ENCODE measurements at places on chromosomes 6 and 20. TPM values are rescaled to one million over a fixed set of nuclear protein-coding genes. Genes with fewer than 3 reads are reported as not detected.

DNA sequence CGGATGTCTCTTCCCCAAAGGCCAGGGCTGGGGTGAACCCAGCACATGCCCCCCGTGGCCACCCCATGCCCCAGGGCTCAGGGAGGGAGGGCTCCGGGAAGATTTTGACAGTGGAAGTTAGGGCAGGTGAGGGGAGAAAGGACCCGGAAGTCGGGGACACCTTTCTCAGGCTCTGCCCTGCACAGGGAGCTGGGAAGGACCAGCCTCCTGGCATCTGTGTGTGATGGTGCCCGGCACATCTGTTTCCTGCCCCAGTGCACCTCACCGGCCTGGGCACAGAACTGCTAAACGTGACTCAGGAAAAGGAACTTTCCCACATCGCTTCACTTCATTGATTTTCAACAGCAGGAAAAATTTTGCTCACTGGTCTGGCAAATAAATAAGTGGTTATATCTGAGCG, 141.1 kb upstream of the AFDN start:
- DNase-seq: no peak

DNA sequence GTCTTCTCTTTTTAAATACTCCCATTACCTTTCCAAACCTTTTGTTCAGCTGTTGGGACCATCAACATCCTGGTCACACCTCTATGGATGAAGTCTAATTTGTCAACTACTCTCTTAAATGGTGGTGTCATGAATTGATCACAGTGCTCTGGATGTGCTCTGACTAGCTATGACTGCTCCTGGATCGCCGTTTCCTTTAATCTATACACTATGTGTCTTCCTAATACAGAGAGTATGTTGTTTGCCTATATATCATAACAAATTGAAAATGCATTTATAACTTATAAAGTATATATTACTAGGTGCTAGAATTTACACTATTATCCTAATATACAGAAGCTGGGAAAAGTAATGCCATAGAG, 357.5 kb downstream of the LAMA2 start:
- DNase-seq: no peak

DNA sequence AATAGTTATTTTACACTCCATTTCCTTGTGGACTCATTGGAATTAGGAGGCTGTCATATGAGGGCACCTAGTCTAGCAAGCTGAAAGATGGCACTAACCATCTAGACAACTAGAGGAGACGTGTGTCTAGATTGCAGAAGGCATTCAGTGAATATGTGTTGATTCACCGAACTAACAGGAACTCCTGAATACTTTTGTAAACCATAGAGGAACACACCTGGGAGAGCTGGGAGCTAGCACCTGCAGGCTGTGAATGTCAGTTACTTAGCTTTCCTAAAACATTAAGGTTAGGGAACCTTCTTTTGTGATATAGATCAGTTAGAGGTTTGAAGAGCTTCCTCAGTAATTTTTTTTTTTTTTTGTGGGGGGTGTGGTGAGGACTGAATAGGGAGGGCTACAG, 7.7 kb downstream of the OPN5 start:
- DNase-seq: no peak

DNA sequence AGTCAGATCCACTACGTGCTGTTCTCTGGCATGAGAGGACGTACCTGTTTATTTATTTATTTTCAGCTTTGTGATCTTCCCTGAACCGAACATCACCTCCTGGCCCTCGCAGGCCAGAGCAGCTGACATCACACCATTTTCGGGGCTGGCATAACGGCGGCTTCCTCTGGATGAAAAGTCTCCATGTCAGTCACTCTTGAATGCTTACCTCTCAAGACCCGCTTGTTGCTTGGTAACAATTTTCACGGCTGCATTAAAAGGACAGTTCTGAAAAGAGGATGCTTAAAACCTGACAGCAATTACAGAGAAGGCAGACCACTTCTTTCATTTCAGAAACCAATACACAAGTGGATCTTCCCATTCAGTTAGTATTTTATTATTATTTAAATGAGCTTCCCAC, 159.8 kb upstream of the CDH4 start:
- no peak for DNase-seq

- peak; percentile 76 for DNase-seq
Observed at GRCh38 chr6:125974214-125974866, 12.0 kb upstream of the TRMT11 start.

GRCh38 chr20:52493171-52493721, 301.7 kb upstream of the ZFP64 start:
- no peak for DNase-seq

GRCh38 chr6:64429926-64430325, 794.3 kb downstream of the PHF3 start:
- no peak for DNase-seq

DNA sequence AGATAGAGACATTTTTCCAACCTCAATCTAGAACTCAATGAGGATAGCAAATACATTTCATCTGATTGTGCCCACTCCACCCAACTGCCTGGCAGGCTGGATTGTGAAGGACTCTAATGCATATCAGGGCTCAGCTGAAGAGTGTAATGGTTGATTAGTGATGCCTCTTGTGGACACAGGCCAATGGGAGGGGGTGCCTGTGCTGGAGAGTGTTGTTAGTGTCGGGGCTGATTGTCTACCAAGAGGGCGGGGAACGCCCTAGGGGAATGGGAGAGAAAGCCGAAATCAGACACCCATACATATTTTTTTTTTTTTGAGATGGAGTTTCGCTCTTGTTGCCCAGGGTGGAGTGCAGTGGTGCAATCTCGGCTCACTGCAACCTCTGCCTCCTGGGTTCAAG, 103.7 kb upstream of the SALL4 start:
- no peak for DNase-seq

- DNase-seq: no peak
Observed at GRCh38 chr6:156013155-156013554, 557.5 kb upstream of the NOX3 start.

DNA sequence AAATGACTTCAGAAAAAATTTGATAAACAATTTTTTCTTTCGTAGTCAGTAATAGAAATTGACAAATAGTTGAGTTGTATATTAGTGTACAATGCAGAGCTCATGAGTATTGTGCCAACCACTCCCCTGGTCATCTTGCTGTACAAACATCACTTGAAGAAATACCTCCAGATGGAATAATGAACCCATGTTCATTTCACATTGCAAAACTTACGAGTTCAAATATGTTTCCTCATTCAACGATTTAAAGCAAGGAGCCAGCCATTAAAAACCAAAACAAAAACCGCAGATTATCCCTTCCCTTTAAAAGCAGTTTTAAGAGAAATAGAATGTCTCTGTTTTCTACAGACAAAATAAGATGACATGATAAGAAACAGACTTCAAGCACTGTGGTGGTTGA, 62.5 kb downstream of the RALGAPA2 start:
- no peak for DNase-seq

- peak; percentile 27 for DNase-seq
Observed at GRCh38 chr6:13478525-13478966, 8.9 kb downstream of the GFOD1 start.

DNA sequence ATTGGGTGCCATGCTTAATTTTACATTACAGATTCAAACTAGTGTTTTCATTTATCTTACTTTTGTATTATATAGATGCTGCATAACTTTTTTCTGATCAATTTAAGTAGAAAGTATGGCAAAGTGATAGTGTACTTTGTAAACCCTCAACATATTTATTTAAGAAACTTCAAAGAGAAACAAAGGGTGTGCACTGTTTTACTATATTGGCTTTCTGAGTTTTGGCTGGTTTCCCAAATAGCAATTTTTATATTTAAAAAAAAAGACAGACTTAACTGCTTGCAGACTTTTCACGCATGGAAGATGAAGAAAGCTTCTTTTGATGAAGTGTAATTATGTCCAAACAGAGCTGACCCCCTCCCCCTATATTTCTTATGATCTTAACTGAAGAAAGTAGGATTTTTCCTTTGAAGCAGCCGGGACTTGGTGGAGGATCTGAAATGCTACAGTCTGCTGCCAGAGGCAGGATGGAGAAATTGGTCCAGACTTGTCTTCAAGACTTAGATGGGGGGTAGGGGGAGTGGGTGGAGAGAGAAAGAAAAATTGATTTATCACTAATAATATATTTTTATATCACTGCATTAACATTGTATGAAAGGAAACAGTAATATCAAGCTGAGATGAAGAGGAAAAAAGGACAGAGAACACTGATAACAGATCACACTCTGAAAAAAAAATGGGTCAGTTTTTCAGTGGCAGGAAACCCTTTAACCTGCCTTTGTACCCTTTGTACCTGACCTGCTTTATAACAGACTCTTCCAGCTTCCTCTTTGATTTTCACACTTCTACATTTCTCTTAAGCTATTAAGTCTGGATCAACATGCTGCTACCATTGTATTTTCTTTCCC, 56.0 kb upstream of the SUPT3H start:
- no peak for DNase-seq

- no peak for DNase-seq
Observed at GRCh38 chr6:74598462-74599393, 607.1 kb downstream of the COL12A1 start.

- DNase-seq: no peak
Observed at GRCh38 chr6:78505178-78505577, 362.2 kb upstream of the IRAK1BP1 start.

- DNase-seq: no peak
Observed at GRCh38 chr6:152100183-152100618, 292.7 kb downstream of the ESR1 start.

- no peak for DNase-seq
Observed at GRCh38 chr6:42099340-42100028, 42.9 kb downstream of the C6orf132 start.

- no peak for DNase-seq
Observed at GRCh38 chr6:107121964-107122495, 6.7 kb upstream of the BEND3 start.

DNA sequence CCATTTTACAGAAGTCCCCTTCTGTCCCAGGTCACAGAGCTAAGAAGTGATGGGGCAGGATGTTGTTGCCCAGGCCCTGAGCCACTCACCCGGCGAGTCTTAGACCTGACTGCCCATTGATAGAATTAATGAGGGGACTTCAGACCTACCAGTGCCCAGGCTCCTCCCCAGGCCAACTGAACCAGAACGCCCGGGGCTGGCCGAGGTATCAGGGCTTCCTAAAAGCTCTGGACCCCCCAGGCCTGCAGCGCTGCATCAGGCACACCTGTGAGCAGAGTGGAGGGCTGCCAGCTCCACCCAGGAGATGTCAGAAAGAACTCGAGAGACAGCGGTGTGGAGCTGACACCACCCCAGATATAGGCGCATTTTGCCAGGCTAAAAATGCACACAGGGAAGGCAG, 3.5 kb downstream of the GPR31 start:
- DNase-seq: no peak

GRCh38 chr6:37171201-37171969, 1.4 kb downstream of the PIM1 start:
- peak; percentile 54 for DNase-seq

DNA sequence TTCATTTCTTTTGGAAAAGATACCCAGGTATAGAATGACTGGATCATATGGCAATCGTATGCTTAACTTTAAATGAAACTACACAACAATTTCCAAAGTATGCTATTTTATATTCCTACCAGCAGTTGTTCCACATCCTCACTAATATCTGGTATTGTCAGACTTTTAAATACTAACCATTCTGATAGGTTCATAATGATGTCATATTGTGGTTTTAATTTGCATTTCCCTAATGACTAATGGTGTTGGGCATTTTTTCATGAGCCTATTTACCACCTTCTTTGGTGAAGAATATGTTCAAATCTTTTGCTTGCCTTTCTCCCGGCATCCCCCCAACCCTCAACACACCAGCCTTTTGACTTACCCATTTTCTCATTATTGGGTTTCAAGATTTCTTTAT, 96.2 kb upstream of the HMGN3 start:
- DNase-seq: no peak

DNA sequence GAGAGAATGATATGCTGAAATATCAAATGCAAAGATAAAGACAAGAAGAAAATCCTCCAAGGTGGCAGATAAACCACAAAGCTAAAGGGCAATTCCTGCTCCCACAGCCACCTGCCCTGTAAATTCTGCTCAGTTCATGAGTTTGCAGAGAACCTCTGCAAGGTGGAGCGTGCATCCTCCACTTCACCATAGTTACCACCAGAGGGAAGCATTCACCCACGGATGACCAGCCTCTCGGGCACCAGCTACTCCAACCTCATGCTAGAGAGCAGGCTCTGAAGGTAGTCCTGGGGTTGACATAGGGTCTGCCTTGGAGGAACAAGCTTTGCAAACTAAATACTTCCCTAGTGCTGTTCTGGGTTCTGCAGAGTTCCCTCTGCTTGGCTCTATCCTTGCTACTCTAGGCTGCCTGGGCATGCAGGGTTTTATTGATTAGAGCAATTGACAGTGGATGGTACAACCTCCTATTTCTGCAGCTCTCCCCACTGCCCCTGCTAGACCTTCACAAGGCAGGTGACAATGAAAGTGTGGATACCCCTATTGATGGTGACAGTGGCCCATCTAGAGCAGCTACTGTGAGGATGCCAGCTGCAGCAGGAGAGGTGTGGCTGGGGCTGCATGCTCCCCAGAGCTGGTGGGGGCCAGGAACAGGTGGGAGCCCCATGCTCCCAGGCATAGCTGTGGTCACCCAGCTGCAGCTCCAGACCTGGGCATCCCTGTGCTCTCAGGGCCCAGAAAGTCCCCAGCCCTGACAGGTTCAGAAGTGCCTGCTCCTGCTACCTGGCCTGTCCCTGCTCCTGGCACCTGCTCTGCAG, 51.1 kb downstream of the GGTLC1 start:
- DNase-seq: peak; percentile 41

GRCh38 chr6:29758761-29759160, 35.5 kb downstream of the HLA-F start:
- peak; percentile 22 for DNase-seq

- no peak for DNase-seq
Observed at GRCh38 chr6:168681748-168682147, 240.8 kb downstream of the SMOC2 start.

DNA sequence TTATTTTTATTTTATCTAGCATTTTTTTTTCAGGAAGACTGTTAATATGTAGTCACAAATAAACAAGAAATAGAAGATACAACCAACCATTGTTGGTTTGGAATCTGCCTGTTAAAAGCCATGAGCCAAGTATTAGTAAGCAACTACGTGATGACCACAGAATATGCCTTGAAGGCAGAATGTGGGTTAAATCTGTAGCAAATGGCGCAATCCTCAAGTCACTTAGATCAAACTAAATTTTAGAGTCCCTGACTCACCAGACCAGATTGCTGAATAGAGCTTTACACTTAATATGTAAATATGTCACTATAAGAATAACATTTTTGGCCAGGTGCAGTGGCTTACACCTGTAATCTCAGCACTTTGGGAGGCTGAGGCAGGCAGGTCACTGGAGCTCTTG, 800.1 kb upstream of the CITED2 start:
- DNase-seq: no peak

FERMT1 gene
- not detected for total RNA-seq

GABRR1 gene
- not detected for total RNA-seq

TREML1 gene
- total RNA-seq: not detected

SLC22A2 gene
- not detected for total RNA-seq

TGM2 gene
- 0.18 TPM for total RNA-seq

PRDM13 gene
- not detected for total RNA-seq

ZBP1 gene
- total RNA-seq: 1.5 TPM

SLC35A1 gene
- 21.2 TPM for total RNA-seq

EPPIN gene
- total RNA-seq: not detected

SLC12A5 gene
- total RNA-seq: 11.0 TPM

HCK gene
- 2.2 TPM for total RNA-seq

All from OCI-LY7 (cell line).